Peyer's patch (tissue), 4 donors: ENCODE measurements at places on chromosomes 1 and 21. TPM values are rescaled to one million over a fixed set of nuclear protein-coding genes. Genes with fewer than 3 reads are reported as not detected.

- H3K27me3 ChIP-seq: no peaks in the 10 kb centered on the region
- H3K4me3 ChIP-seq: no peak overlapping the region
- DNase-seq: peak; percentile 74
- H3K36me3 ChIP-seq: no peaks in the 10 kb centered on the region
These were observed 34.6 kb downstream of the TMEM63A start for GRCh38 chr1:225847610-225848009.

- H3K27ac ChIP-seq: no peak overlapping the region
- no peak overlapping the region for H3K4me3 ChIP-seq
- no peaks in the 10 kb centered on the region for H3K36me3 ChIP-seq
- no peaks in the 10 kb centered on the region for H3K4me1 ChIP-seq
- H3K27me3 ChIP-seq: no peaks in the 10 kb centered on the region
These were observed 31.6 kb downstream of the LHX4 start for GRCh38 chr1:180261524-180262155.

PGD gene
- 111 TPM for total RNA-seq

DNA sequence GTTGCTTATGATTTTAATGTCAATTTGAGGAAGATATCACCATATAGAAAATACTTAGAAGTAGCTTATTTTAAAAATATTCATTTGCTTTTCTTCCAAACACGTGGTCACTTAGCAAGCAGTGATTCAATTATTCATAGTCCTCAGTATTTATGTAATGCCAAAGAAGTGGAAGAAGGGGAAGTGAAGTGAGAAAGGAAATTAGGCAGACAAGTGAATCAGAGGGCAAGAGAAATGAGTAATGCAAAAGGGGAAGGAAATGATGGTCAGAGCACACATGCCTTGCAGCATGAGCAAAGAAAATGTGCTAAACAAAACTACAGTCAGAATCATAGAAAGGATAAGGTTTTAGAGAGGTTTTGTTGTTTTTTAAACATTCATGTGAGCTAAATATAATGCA is 31.8 kb downstream of the SDCCAG8 start:
- H3K27me3 ChIP-seq: no peaks in the 10 kb centered on the region
- no peak for DNase-seq

- H3K27me3 ChIP-seq: no peaks in the 10 kb centered on the region
- H3K36me3 ChIP-seq: no peaks in the 10 kb centered on the region
- peaks cover 17% of the 10 kb centered on the region for H3K4me1 ChIP-seq
- no peak for DNase-seq
- H3K4me3 ChIP-seq: peak overlapping the region; percentile 82
These were observed 609 bp upstream of the ATF3 start for GRCh38 chr1:212607913-212608391.

SAMD13 gene
- total RNA-seq: 1.3 TPM

DNA sequence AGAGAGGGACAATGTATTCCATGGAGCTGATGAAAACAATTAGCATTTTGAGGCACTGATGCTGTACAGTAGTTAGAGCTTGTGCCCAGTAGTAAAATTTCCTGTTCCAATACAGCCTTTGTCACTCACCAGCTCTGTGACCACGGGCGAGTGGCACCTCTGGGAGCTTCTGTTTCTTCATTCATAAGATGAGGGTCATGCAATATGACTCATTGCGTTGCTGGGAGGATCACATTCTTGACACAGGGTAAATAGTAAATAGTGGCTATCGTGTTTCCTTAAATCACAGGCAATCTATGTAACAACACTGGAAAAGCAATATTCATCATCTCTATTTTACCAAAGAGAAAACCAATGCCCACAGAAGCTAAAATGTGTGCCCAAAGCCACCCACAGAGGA is 4.5 kb upstream of the LRRC52 start:
- H3K4me1 ChIP-seq: no peaks in the 10 kb centered on the region
- no peak overlapping the region for H3K4me3 ChIP-seq
- no peaks in the 10 kb centered on the region for H3K36me3 ChIP-seq
- no peak for DNase-seq
- H3K27ac ChIP-seq: no peak overlapping the region

GRCh38 chr1:151741516-151741915 is 20.2 kb downstream of the RIIAD1 start:
- H3K4me1 ChIP-seq: no peaks in the 10 kb centered on the region
- no peak for DNase-seq
- H3K36me3 ChIP-seq: no peaks in the 10 kb centered on the region
- H3K27ac ChIP-seq: no peak overlapping the region
- no peaks in the 10 kb centered on the region for H3K27me3 ChIP-seq

- no peaks in the 10 kb centered on the region for H3K27me3 ChIP-seq
- H3K36me3 ChIP-seq: no peaks in the 10 kb centered on the region
These were observed 12.4 kb upstream of the FAAP20 start for GRCh38 chr1:2206813-2207487.

FAM177B gene
- total RNA-seq: 24.0 TPM

DNA sequence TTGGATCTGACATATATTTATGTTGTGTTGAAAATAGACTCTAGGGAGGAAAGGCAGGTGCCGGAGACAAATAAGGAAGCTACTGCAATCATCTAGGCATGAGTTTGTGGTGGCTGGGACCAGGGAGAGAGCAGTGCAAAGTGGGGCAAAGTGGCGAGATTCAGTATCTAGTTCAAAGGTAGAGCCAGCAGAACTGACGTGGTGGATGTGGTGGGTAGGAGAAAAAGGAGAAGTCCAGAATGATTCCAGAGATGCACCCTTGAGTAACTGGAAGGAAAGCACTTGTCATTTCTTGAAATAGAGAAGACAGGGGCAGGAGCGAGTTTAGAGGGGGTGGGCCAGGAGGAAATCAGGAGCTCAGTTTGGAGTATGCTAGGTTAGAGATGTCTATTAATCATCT is 275.2 kb downstream of the KAZN start:
- H3K27ac ChIP-seq: no peak overlapping the region
- H3K4me3 ChIP-seq: no peak overlapping the region
- no peaks in the 10 kb centered on the region for H3K36me3 ChIP-seq
- no peak for DNase-seq
- no peaks in the 10 kb centered on the region for H3K27me3 ChIP-seq

CLCA4 gene
- 10.3 TPM for total RNA-seq

CHI3L1 gene
- total RNA-seq: not detected
